GM12878 (cell line): ENCODE measurements at places on chromosomes 12 and 14. TPM values are rescaled to one million over a fixed set of nuclear protein-coding genes. Genes with fewer than 3 reads are reported as not detected.
A peak's percentile ranks its signal among the peaks of the same experiment; 100 is the strongest.

DNA sequence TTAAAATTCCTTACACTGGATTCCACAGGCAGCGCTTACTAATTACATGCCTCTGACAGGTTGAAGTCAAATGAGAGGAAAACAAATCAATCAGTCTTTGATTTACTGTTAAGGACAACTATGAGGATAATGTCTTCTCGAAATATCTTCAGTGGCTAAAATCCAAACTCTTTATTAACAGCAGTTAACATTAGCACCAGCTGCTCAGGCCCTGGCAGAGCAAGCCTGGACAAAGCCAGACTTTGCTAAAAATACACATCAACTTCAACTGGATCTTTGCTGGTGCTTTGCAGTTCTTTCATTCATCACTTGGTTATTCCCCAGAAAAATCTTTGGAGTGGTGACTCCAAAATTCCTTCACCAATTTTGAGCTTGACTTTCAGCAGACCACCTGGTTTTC, 98.7 kb downstream of the HECTD4 start:
- DNase-seq, result no peak

DNA sequence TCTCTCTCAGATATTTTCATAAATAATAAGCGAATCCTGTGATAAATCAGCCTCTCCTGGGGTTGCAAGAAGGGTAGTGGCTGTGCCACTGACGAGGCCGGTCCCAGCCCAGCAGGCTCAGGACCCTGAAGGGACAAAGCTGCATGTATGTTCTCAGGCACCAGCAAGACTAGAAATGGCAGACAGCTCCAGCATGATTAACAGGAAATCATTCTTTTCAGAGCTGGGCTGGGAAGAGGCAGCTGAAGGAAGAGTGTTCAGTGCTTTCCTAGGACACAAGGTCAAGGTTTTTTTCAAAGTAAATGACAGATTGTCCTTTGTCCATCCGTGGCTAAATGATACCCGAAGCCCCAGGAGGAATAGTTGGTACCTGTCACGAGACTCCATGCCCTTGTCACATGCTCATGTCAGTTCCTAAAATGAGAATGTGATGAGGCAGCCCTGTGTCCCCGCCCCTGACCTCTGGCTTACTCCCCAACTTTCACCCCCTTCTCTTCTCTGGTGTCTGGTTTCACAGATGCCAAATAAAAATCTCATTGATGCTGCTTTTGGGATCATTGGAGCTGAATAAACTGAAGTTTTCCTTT, 65.1 kb downstream of the PPP1R36 start:
- no peak for DNase-seq

The KIF26A gene
- polyA plus RNA-seq, result not detected in 2 replicates

GRCh38 chr14:22882529-22883172, 371 bp upstream of the REM2 start:
- DNase-seq, result no peak

The KANSL2 gene
- polyA plus RNA-seq, result 42.1 and 46.0 TPM in 2 replicates

DNA sequence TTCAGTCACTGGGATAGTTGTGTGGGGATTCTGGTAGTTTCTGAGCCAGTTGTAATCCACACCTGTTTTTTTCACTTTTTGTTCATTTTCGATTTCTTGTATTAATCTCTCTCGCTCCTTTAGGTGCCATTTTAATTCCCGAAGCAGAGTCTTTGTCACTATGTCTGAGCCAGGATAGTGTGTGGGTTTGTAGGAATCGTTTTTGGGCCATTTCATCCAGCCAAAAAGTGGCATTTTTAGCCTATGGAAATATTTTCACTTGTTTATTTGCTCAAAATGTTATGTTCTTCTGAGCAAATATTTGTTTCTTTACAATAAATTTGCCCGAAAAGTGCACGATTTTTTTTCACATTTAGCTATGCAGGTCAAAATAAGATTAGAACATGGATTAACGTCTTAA, 867 bp downstream of the RD3L start:
- DNase-seq, result no peak

DNA sequence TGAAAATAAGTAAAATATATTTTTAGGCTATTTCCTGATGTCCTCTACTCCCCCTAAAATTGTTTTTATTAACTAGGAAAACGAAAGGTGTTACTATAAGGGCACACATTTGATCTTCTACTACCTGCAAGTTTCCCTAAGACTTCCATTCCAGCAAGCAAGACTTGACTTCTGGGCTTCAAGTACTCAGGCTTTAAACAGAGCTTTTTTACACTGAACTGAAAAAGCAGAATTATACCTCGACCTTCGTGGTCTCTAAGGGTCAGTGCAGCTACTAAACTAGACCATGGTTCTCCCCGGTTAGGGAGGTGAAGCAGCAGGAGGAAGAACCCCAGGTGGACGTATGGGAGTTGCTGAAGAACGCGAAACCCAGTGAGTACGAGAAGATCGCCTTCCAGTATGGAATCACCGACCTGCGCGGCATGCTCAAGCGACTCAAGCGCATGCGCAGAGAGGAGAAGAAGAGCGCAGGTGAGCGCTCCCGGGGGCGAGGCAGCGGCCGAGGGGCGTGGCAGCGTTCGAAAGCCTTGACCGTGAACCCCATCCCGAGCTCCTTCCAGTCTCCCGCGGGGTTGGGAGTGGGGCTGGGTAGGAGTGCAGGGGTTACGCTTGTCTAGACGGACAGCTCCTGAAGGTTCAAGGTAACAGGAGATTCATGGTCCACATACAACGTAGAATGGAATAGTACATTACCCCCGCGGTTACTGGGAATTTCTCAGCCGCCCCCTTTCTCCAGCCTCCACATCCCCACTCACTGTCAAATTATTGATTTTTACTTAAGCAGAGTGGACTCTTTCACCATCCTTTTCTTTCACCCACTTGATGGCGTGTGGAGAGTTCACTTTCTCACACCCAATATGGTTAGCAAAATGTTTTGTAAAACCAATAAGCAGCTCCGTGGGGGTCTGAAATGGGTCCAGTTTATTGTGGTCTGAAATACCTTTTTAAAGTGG, 47.6 kb downstream of the MYBPC1 start:
- DNase-seq, result no peak

DNA sequence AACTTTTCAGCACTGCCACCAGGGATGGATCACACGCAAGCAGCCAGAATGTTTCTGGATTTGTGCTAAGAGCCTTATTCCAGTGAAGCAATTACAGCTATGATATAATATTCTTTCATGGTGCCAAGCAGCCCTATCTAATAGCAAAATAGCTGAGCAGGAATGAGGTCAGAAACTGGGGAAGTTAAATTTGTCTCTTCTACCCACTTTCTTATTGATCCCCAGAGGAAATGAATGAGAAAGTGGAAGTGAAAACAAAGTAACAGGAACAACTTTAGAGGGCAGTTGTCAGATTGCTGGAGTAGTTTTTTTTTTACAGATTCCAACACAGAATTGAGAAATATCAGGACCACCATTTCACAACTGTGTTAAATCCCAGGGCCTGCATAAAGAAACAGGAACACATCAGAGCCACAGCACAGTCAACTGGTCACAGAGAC, 44.8 kb downstream of the GCH1 start:
- DNase-seq, result peak; percentile 45

The KCNC2 gene
- not detected in 2 replicates for polyA plus RNA-seq

DNA sequence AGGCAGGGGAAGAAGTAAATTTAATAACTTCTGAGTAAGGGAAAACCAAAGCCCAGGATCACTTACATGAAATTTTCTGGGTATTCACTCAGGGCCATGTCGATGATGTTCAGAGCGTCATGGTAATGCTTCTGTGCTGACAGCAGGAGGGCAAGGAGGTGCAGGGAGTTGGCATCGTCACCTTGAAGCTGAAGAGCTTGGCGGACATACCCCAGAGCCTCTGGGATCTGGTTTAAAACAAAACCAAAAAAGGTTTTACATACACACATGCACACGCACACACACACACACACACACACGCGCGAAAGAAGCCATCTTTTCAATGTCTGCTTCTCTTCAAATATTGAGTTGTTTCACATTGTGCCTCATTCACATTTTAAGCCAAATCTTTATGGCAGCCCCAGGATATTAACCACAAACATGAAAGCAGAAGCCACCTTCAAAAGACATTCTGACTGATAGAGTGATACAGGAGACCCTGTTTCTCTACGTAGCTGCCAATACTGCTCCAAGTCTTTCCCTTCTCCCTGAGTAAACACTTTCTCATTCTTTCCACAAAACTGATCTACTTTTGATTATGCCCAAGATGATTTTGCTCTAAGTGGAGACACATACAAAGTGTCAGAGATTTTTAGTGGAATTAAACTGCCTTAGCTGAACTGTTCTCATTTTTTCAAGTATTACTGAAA, 172.1 kb downstream of the TTC7B start:
- DNase-seq, result no peak

GRCh38 chr12:10701131-10701681, 21.9 kb downstream of the YBX3 start:
- no peak for DNase-seq

GRCh38 chr14:50669441-50669986, 1.4 kb upstream of the SAV1 start:
- no peak for DNase-seq

The B3GNT4 gene
- polyA plus RNA-seq, result 0.35 and 0.95 TPM in 2 replicates

The SDSL gene
- polyA plus RNA-seq, result 4.1 and 6.2 TPM in 2 replicates

- no peak for DNase-seq
Measured at GRCh38 chr14:89484051-89484844, 67.2 kb upstream of the FOXN3 start.

The TPH2 gene
- not detected in 2 replicates for polyA plus RNA-seq

- DNase-seq, result peak; percentile 53
Measured at GRCh38 chr12:124568431-124569374, 1.3 kb upstream of the NCOR2 start.

The TESPA1 gene
- 19.8 and 21.4 TPM in 2 replicates for polyA plus RNA-seq

GRCh38 chr14:31487886-31488285, at the start of gene GPR33:
TSS of gene GPR33 (minus strand) at chr14:31488039. CDS start at chr14:31483965, 4,074 bp downstream.
- DNase-seq, result no peak

The AQP2 gene
- not detected in 2 replicates for polyA plus RNA-seq

GRCh38 chr14:20830831-20831230, 28.2 kb upstream of the RNASE1 start:
- no peak for DNase-seq

DNA sequence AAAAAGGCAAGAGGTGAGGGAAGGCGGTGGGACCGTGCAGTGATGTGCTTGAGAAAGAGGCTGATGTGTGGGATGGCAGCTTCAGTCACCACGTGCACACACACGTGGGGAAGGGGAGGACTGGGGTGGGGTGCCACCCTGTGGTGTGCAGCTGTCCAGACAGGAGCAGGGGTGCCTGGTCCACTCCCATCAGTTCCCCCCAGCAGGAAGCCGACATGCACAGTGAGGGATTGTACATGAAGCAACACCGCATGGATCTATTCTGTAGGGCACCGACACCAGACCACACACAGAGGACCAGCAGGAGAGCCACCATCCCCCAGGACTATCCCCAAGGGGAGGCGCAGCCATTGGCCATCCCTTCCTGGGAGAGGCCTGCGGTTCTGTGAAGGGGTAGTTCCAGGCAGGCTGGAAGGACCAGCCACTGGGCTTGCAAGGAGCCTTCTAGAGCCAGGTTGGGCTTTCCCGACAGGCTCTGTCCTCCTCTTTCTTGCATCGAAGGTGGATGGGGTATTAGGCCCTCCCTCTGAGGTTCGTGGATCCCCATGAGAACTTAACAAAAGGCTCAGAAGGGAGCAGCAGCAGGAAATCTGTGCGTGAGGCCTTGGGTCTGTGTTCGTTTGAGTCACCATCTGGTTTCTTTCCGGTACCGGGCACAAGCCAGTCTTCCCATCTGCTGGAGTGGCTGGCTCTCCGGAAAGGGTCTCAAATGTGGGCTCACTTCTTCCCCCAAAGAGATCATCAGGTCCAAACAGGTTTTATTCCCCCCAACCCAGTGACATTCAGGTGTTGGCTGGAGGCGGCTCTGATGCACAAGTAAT, 59.8 kb downstream of the PLEKHG3 start:
- DNase-seq, result no peak

The ADCY6 gene
- polyA plus RNA-seq, result 0.03 TPM in 1 of 2 replicates, not detected in the other

DNA sequence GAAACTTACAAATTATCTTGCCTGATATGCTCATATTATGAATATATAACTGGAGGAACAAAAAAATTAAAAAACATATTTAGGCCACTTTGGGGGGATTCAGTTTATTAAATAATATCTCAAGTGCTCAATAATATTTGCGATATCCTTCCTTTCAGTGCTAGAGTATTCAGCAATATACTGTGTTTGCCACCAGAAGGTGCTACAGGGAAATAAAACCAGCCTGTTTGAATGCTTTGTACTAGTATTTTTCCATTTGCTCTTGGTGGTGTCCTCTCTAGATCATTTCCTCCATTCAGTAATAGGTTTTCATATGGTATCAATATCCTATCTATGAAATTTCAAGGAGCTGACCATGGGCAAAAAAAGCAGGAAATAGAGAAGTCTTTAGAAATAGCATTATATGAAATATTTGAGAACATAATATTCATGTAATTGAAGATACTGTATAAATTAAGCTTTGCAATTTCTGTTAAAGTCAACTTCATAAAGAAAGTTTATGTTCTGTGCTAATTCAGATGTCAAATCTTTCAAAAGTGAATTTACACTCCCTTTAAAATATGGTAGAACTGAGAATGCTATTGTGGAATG, 106.2 kb upstream of the NAV3 start:
- DNase-seq, result no peak

GRCh38 chr12:88896958-88897357, 316.7 kb upstream of the KITLG start:
- DNase-seq, result no peak

DNA sequence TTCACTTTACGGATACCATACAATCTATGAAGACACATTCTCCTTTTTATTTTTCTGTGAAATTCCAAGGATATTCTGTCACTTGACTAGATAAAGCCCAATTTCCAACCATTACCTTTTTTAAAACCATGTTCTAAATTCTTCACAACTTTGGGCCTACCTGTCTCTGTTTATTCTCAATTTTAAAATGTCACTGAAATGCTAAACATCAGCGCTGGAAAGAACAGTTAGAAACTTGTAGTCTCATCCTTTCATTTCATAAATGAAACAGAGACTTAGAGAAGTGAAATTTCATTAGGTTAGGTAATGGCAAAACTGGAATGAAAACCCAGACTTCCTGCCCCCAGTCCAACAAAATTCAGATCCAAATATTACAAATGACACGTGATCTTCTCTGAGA, 396.2 kb downstream of the CCDC91 start:
- no peak for DNase-seq

DNA sequence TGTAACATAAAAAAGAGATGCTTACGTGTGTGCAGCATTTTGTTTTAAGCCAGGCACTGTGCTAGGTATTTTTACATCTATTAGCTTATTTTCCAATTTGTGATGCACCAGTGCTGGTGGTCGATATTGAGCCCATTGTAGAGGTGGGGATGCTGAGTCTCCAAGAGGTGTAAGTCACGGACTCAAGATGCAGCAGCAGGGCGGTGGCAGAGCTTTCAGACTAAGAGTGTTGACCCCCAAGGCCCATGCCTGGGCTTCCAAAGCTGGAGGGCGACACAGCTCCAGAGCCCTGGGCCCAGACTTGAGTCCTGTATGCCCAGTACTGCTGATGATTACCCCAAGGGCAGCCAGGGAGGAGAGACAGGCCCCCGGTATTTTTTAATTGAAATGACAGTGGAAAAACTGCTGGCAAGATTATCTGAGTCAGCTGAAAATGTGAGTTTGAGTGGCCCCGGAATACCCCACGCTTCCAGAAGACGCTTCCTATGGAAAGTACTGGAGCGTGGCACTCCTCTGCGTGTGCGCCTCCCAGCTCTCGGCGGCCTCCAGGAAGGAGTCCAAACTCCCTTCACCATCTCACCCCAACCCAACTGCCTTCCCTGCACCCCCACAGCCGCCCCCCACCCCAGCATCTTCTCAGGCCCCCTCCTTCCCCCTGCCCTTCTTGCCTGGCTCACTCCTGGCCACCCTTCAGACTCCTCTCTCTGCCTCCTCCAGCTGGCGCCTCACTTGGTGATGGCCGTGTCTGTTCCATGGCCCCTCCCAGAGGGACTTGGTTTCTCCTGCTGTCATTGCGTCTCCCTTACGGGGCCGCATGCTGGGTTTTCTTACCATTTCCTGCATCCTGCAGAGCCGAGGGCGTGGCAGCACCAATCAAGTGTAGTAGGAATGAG, 40.7 kb downstream of the ELK3 start:
- no peak for DNase-seq

The NEMF gene
- polyA plus RNA-seq, result 62.0 and 67.0 TPM in 2 replicates
